H9 (cell line): ENCODE measurements at places on chromosomes 4 and X.

- no peak for DNase-seq
These were observed 25.9 kb downstream of the DCX start for GRCh38 chrX:111386077-111386476.

DNA sequence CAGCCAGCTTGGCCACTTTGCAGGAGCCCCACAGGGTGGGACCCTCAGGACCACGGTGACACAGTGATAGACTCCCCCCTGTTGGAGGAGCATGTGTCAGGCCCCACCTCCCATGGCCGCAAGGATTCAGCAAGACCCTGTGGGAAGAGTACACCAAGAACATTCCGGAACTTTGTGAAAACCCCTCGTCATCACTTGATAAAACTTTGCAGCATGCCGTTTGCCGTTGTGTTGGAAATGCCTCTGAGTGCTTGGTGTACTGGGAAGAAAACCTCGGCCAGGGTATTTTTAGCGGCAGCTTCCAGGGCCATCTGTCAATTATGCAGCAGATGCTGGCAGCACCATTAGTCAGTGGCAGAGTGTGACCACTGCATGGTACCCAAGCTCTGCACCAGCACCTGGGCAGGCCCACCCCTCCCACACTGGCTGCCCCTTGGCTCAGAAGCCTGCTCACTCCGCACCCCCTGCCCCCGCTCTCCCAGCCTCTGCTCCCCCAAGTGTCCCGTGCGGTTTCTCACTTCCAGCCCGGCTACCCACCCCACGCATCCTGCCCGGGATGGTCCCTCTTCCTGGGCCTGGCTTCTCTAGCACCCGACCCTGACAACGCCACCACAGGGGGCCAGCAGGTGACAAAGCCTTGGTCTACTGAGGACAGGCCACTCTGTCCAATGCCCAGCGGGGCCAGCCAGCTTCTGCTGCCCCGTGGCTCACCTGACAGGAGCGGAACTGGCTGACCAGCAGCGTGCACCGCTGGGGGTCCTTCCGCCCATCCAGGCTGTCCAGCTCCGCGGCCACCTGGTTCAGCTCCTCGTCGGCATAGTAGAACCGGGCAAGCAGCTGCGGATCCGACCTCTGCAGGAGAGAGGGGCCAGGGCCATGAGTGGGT lies 65.0 kb downstream of the ZFYVE28 start:
- peak; percentile 28 for DNase-seq

DNA sequence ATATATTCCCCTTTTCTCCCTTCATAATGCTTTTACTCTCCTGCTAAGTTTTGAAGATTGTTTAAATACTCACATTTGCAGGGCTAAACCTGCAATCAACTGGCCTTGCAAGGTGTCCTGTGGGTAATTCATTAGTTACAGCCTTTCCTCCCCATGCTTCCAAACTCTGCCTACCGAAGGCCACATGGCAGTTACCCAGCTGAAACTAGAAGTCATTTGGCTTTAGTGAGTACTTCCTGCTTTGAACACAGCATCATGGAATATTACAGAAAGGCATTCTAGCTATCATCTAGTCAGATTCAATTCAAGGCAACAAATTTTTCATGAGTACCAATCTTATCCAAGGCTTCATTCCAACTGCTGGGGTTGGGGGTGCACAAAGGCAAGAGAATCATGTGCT lies 55.6 kb downstream of the SRPX start:
- DNase-seq = no peak

GRCh38 chr4:162909952-162910351 lies 256.7 kb downstream of the NAF1 start:
- DNase-seq = no peak

DNA sequence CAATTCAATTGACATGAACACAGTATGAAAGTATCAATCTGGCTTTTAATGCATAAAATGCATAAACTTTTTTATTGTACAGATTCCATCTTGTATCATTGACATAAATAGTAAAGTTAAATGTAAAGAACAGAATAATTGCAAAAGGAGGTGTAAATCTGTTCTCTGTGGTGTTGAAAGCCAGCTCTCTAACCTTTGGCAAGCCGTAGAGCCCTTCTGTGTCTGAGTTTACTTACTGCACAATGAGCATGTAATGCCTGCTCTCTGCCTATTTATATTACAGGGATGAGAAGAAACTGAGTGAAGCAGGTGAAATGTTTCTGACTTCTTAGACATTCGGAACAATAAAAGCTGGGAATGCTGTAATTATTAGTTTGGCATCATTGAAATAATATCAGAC lies 389.3 kb upstream of the EPHA5 start:
- no peak for DNase-seq

DNA sequence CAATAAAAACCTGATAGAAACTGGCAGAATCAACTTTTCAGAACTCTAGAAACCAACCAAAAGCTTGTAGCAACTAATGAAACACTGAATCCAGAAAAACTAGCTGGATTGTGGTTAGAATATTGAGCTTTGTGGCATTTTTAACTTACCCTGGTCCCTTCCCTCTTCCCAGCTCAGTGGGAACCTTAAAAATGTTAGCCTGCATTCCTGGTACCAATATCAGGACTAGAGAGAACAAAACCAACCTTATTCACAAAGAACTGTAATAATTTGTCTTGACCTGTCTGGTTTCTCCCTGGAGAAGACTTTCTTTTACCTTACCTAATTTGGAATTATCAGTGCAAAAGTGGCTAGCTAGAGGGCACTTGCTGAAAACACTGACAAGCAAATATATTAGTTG lies 21.2 kb downstream of the SH3D19 start:
- DNase-seq = no peak

- no peak for DNase-seq
These were observed 15.2 kb downstream of the GATB start for GRCh38 chr4:151745481-151746231.

GRCh38 chr4:18319431-18319830 lies 297.9 kb upstream of the LCORL start:
- DNase-seq = no peak

GRCh38 chr4:152107736-152108500 lies 347.1 kb upstream of the GATB start:
- no peak for DNase-seq

DNA sequence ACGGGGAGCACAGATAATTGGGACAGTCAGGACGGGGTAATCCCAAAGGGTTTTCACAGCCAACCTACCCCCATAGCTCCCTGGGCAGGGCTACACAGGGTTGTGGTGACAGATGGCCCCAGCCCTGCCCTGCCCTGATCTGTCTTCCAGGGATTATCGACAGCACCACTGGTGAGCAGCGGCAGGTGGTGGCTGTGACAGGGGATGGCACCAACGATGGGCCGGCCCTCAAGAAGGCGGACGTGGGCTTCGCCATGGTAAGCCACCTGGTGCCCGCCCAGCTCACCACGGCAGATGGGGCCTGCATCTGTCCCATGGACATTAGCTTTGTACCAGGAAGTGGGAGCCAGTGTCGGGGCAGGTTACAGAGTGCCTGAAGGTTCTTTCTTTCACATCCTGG lies 39.3 kb downstream of the ATP2B3 start:
- DNase-seq = no peak

DNA sequence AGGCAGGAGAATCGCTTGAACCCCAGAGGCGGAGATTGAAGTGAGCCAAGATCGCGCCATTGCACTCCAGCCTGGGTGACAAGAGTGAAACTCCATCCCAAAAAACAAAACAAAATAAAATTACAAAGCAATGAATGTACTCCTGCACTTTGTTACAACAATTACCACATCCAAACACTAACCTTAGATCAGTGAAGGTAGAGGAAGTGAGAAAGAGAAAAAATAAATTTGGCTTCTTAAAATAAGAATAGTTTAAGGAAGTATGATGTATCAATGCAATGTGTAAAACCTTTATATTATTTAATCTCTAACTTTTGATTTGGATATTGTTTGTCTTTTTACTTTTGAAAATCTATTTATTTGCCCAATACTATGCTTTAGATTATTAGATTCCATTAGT lies 21.7 kb upstream of the CSN1S1 start:
- DNase-seq = no peak

GRCh38 chr4:32455231-32455630 lies 1735.1 kb downstream of the PCDH7 start:
- DNase-seq = no peak

DNA sequence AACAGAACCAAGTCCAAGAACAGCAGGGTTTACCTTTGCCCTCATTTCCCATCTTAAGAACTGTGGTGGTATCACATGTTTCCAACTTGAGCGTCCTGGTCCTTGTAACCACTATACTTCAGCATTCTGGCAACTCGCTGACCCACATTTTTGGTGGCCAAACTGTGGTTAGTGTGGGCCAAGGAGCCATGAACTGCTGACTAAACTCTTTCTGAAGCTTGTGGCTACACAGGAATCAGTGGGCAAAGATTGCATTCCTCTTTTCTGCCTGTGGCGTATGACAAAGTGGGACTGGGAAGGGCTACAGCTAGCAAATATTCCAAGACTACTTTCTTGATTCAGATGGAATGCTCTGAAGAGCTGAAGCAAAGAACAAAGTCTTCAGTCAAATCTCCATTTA lies 106.3 kb upstream of the MID1 start:
- DNase-seq = no peak

- no peak for DNase-seq
These were observed 180.5 kb downstream of the PPP1R2C start for GRCh38 chrX:42597481-42597880.

DNA sequence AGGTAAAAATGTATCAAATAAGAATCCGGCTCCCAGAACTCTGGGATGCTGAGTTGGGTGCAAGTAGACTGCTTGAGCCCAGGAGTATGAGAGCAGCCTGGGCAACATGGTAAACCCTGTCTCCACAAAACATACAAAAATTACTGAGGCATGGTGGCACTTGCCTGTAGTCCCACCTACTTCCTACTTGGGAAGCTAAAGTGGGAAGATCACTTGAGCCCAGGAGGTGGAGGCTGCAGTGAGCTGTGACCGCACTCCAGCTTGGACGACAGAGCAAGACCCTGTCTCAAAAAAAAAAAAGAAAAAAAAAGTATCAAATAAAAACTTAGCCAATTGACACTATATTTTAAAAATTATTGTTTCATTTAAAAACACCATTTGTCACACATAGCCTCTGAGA lies 84.4 kb downstream of the FBXW7 start:
- DNase-seq = no peak

GRCh38 chr4:159297091-159297490 lies 194.2 kb downstream of the RAPGEF2 start:
- no peak for DNase-seq

DNA sequence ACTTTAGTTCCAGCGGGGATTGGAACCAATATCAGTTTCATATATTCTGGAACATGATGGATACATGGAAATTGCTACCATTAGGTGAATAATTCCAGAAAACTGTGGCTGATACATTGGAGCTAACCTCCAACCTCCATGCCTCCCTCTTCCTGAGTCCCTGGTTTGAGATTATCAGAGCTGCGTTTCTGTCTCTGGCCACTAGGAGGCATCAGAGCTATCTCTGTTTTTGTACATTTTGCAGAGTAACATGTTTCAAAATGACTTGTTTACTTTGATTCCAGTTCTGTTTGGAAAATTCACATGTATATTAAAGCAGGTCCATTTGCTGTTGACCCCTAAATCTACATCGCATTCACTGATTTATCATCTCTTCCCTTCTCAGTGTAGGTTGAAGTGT lies 2.4 kb upstream of the RAB40AL start:
- DNase-seq = no peak

GRCh38 chr4:168257768-168258167 lies 60.8 kb downstream of the DDX60 start:
- no peak for DNase-seq

DNA sequence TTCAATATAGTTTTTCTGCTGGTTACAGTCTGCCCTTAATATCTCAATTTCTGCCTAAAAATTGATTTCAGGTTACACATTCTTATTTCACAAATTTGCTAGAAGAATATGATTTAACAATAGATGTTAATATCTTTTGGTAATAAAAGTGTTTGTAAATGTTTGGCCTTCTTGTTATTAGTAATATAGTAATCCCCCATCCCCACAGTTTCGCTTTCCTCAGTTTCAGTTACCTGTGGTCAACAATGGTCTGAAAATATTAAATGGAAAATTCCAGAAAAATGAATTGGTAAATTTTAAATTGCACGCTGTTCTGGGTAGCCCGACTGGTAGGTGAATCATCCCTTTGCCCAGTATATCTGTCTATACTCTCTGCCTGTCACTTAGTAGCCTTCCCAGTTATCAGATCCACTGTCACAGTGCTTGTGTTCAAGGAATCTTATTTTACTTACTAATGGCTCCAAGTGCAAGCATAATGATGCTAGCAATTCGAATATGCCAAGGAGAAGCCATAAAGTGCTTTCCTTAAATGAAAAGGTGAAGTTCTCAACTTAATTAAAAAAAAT lies 3.5 kb upstream of the BMP2K start:
- DNase-seq = no peak

DNA sequence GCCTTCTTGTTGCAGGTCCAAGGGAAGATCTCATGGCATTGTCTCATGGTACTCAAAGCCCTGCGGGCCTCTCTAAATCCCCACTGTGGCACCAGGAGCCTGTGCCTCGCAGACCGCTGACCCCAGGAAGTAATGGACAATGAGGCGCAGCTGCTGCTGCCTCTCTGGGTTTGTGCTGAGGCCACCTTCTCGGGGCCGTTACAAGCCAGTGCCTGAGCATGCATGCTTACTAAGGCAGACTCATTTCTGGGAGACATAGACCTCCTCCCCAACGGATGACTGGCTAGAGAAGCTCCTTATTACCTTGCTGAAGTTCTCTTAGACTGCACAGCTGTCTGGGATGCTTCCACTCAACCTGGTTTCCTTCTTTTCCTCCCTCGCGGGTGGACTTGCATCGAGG lies 1.3 kb downstream of the BDH2 start:
- no peak for DNase-seq

DNA sequence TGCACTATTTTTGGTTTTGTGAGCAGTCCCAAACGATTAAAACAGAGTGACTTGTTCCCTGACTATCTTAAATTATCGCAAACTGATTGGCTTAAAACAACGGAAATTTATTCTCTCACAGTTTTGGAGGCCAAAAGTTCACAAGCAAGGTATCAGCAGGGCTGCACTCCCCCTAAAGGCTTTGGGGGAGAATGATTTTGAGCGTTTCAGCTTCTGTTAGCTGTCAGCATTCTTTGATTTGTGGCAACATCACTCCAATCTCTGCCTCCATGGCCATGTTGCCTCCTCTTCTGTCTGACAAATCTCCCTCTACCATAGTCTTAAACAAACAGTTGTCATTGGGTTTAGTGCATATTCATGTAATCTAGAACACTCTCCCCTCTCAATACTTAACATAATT lies 459.6 kb upstream of the ATOH1 start:
- DNase-seq = no peak

GRCh38 chrX:124895947-124896346 lies 423.7 kb upstream of the TEX13C start:
- DNase-seq = no peak

GRCh38 chrX:125205133-125205917 lies 114.3 kb upstream of the TEX13C start:
- DNase-seq = peak; percentile 75

DNA sequence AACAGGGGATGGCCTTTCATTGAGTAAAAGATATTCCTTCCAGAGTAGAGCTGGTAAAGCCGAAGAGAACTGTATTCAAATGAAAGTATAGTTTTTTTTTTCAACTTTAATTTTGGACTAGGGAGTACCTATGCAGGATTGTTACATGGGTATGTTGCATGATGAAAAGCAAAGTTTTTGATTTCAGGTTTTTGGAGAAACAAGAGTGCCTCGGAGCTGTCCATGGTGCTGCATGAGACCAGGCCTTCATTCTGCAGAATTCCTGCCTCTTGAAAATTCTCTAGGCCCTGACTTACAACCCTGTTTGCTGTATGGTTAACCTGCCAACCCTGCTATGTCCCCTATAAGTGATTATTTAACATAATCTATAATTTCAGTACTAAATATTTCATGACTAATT lies 1065.7 kb upstream of the FTHL17 start:
- DNase-seq = peak; percentile 27
